ENCODE measurements at places on chromosomes 11 and 22.

DNA sequence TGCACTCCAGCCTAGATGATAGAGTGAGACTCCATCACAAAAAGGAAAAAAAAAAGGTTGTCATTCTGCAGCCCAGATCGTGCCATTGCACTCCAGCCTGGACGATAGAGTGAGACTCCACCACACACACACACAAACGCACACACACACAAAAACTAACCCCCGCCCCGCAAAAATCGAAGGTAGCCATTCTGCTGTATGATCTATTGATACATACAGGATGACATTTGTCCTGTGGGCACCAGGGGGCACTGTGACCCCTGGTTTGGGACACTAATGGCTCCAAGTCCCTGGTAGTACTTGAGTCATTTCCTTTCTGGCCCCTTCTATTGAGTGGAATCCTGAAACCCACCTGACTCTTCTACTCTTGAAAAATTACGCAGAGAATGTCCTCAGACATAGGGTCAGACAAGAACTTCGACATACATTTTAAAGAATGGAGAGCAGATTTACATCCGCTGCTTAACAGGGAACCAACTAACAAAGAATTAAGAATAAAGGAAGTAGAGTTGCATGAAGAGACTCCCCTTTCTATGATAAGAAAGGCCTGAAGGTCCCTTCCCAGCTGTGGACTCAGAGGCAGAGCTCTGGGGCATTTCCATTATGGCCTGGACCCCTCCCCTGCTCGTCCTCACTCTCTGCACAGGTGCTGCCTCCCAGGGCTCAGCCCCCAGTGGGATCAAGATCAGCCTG, 35.0 kb upstream of the PRAME start:
- DNase-seq = peak; percentile 50

GRCh38 chr11:121626507-121626875, 173.7 kb upstream of the SORL1-AS1 start:
- no peak for DNase-seq

- no peak for DNase-seq
Observed at GRCh38 chr11:19191530-19192169, 10.1 kb downstream of the CSRP3 start.

DNA sequence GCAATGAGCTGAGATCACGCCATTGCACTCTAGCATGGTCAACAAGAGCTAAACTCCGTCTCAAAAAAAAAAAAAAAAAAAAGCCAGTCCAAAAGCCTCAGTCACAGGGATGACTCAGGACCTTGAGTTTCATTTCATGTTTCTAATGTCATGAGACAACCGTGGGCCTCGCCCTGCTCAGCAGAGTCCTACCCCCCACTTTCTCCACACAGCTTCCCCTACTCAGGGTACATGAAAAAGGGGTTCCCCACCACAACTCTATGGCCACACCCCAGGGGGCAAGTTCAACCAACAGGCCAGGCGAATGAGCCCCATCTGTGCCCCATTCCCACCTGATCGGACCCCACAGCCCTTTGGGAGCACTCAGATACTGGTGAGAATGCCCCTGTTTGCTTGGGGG, 24.3 kb upstream of the ADA2 start:
- DNase-seq = no peak

- no peak for DNase-seq
Observed at GRCh38 chr11:48164836-48165235, 51.8 kb upstream of the OR4B1 start.

DNA sequence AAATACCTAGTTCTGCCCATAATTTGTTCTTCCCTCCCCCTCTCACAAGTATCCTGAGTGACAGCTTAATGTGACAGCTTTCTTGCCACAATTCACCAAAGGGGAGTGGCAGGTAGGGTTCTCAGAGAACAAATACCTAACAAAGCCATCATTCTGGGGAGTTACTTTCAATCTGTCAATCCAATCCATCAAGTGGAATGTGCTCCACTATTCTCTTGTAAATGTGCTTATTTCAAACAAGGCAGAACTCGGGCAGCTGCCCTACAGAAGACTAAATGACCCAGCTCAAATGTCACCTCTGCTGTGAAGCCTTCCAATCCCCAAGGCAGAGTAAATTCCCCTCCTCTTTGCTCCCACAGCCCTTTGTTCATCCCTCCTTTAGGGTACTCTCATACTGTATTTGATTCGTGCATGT, 27.8 kb downstream of the LGR4 start:
- no peak for DNase-seq

GRCh38 chr22:38657045-38657909, 839 bp downstream of the CBY1 start:
- peak; percentile 30 for DNase-seq

GRCh38 chr22:40535189-40535512, 101.4 kb downstream of the MRTFA start:
- no peak for DNase-seq

DNA sequence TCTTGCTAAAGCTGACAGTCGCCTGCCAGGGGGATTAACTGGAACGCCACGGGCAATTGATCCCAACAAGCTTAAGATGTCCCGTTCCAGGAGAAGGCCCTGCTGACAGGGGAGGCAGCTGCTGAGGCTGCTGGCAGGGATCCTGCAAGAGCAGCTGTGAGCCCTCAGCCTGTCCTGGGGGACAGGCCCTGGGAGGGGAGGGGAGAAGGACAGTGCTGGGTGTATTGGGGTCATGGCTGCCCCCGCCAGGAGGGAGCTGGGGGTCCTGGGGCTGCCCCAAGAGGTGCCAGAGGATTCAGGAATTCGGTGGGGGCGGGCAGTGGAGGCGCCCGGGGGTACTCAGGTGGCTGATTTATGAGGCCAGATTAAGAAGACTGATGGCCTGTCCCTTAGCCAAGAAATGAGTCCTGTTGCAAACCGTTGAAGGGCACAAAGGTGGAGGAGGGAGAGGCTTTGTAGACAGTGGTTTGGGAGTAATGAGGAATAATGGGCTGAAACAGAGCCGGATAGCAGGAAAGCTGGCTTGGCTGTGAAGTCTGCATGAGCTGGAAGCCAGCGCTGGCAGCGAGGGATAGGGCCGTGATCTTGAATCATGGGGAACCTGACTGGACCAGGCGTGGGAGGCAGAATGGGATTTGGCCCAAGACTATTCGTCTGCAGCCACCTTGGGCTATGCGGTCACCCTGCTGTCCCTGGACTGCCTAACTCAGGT, 133.5 kb downstream of the CACNA1I start:
- no peak for DNase-seq

DNA sequence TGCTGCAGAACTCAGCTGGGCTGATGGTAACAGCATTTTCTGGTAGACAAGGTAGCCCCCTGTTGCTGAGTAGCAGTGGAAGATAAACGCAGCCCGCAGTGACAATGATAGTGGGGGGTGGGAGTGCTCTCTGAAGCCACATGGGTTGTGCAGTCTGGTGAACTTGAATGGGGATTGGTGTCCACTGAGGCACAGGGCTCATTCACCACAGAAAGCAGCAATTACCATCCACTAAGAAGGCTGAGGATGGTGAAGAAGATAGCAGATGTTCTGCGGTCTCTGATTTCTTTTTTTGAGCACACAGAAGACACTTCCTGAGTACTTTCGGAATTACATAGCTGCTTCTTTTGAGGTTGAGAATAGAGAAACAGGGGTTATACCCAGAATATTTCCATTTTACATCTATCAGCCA, 150.3 kb downstream of the LRRC4C start:
- DNase-seq = no peak

- no peak for DNase-seq
Observed at GRCh38 chr11:113876798-113877669, 1.7 kb upstream of the USP28 start.

- DNase-seq = no peak
Observed at GRCh38 chr22:26553056-26553752, 36.7 kb downstream of the TPST2 start.

DNA sequence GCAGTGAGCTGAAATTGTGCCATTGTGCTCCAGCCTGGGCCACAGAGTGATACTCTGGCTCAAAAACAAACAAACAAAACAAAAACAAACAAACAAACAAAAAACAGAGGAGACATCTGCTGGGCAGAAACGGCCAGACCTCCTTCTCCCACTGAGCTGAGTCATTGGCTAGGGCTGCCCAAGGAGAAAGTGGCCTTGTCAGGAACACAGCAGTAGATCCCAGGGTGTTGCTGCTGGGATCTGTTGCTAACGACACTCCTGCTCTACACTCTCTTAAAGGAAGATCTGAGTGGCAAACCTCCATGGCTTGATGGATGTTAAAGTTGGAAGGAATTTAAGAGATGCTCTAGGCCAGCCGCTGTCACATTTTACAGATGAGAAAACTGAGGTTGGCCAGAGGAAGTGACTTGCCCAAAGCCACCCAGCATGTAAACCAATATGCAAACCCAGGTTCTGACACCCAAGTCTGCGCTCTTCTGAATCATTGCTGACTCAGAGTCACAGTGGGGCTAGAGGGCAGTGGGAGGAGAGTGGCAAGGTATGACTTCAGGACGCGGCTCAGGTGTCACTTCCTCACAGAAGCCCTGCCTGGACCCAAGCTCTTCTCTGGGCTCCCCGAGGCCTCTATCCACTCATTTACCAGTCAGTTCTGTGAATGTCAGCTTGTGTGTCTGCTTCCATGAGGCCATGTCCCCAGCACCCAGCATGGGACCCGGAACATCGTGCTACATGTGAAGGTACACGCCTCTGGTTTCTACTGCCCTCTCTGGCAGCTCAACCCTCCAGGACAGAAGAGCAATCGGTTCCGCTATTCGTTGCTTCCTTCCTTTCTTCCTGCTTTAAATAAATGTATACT, 11.3 kb upstream of the GDPD5 start:
- peak; percentile 51 for DNase-seq
